ENCODE measurements at places on chromosomes 2 and 18. TPM values are rescaled to one million over a fixed set of nuclear protein-coding genes. Genes with fewer than 3 reads are reported as not detected.

GRCh38 chr2:41791523-41791922 is 256.3 kb upstream of the PKDCC start:
- no peak for DNase-seq

DNA sequence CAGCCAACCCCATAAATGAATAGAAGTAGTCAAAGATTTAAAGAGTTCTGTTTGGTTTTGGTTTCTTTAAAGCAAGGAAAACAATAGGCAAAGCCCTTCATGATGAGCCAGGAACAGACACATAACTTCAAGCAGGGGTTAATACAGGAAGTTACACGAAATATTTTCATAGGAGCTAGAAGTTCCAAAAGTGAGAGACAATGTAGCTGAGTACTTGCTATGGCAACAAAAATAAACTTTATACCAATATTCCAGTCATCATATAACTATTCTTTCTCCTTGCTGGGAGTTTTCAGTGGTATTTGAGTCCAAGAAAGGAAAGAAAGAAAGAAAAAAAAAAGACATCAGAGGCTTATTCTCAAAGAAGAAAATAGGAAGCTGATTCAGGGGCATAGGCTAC is 56.2 kb downstream of the COBLL1 start:
- no peak for DNase-seq

DNA sequence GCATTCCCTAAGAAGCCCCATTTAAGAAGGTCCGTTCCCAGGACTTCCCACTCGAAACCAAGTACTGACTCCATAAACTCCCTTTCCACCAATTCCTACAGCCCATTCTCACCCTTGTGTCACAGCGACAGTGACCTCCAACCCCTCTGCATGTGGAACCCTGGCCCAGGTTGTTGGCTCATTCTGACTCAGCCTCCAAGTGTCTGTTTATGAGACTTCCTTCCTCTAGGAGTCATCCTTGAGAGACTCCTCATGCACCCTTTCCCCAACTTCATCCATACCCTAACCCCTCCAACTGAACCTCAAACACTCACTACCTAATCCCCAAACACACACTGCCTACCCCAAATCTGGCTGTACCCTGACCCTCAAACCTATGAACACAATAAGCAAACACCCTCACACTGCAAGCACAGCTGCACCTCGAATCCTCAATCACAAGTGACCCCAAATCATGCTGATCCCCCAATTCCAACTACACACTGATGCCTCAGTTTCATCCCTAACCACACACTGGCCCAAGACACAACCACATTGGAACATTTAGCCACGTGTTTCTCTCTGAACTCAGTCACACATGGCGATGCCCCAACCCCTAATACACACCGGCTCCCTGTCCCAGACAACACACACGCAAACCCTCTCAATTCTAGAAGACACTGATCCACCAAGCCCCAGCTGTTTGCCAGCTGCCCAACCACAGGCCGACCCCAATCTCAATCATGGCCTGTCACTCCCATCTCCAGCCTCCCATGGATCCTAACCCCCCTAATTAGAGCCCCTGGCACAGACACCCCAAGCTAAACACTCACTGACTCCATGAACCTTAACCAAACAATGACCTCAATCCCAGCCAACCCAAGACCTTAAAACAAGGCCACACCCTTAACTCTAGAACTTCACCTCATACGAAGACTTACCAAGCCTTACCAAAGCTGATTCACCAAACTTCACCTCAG is 219.6 kb downstream of the CYP26B1 start:
- DNase-seq = no peak

Gene ARHGEF33
- polyA plus RNA-seq = not detected

DNA sequence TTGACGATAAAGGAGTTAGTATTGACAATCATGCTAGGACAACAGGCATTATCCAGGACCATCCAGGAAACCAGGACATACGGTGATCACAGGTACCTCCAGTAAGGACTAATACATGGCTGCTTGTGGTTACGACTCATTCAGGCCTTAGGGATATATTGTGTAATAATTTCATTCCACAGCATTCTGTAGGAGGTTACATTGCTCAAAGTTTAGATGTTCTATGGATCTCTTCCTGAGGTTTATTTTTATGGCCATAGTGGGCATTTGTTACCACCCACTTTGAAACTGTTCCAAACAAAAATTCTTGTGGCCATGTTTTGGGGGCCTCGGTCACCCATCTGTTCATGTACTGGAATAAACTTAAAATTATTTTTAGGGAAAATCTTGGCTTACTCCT is 431.6 kb downstream of the METTL4 start:
- no peak for DNase-seq
